ENCODE measurements at places on chromosomes 2 and 18.

DNA sequence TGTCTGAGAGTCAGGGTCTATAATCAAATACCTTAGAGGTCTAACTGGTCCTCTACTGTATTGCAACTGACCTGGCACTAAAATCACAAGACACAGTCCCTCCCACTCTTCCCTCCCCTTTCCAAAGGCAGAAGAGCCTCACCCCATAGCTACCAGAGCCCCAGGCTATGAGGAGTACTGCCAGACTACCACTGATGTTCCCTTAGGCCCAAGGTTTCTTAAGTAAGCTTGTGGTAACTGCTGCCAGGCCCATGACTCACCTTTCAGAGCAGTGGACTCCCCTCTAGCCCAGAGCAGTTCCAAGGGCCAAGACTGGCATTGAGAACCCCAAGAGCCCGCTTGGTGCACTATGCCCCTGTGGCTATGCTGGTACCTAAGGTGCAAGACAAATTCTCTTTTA, 1193.4 kb downstream of the DSC3 start:
- DNase-seq: no peak

GRCh38 chr2:18154812-18155211, 276.3 kb downstream of the KCNS3 start:
- no peak for DNase-seq

DNA sequence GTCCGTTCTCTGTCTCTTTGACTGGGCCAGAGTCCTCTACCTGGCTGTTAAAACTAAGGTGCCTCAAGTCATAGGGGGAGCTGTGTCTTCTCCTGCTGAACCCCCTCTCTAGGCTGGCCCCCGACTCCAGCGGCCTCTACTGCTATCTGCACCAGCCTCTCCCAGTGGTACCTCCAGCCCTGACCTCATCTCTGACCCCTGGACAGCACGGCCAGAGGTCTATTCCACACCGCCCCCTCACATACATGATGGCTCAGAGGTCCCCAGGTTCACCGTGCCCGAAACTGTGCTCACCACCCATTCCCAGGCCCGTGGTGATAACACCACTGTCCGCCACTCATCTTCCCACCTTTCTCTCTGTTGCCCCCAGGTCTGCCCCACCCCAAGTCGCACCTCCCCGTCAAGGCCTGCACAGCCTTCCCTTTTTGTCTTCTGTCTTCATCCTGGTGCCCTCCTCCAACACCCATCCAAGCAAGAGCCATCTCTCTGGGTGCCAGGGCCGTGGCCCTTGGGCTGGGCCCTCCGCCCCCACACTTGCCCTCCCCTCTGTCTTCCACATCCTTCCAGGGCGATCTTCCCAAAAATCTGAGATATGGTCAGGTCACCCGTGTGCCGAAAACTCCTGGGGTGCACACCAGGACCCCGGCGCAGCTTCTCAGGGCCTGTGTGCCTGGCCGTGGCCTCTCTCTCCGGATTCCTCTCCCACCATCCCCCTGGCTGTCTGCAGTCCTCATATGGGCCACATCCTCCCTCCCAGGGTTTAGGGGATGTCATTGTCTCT, 134.4 kb upstream of the ID2 start:
- no peak for DNase-seq

DNA sequence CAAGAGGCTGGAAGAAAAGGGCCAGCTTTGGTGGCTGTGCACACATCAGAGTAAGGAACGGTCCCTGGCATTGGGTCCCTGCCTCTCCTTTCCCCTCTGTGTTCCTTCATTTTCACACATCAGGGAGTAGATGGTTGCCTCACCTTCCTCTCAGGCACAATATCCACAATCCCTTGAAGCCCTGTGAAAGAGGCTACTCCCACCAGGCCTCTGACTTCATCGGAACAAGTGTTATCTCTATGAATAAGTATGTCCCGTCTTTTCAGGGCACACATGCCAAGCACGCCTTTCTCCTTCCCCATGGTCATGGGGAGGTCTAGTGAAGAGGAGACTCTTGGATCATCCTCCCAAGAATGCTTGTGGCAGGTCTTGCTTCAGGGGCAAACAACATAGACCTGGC, 61.2 kb upstream of the LMAN1 start:
- no peak for DNase-seq

GRCh38 chr2:105521176-105521575, 122.3 kb upstream of the FHL2 start:
- no peak for DNase-seq

DNA sequence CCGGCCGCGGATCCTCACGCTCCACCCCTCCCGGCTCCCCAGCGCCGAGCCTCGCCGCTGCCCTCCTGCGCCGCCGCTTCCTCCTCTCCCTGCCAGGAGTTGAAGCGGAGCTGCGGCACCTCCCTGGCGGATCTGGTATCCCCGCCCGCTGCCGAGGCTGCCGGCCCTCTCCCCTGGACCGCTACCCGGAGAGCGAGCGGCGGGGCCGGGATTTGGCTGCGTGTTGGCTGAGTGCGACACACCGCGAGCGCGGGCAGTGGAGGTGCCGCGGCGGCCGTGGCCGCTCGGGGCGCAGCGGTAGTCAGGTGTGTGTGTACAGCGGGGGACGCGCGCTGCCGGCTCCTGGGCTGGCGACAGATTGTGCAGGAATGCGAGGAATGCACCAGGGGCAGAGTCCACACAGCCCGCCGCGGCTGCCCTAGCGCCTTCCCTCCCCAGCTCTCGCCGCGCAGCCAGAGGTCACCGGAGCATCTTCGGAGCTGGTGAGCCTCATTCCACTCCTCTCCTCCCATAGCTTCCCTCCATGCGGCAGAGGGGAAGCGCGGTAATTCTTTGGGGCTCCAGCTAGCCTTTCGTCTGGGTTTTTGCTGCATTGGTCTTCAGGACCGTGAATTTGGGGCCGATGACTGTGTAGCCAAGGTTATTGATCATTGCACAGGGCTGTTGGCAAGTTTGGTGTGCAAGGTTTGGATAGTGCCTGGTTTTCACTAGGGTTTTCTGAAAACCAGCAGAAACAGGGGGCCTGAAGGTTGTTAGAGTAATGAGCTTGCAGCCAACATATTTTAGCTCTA, 1.3 kb downstream of the PKP4 start:
- DNase-seq: no peak

- DNase-seq: no peak
Measured at GRCh38 chr2:126507425-126507911, 148.5 kb upstream of the GYPC start.

- DNase-seq: no peak
Measured at GRCh38 chr18:9998330-9998729, 84.5 kb downstream of the VAPA start.

DNA sequence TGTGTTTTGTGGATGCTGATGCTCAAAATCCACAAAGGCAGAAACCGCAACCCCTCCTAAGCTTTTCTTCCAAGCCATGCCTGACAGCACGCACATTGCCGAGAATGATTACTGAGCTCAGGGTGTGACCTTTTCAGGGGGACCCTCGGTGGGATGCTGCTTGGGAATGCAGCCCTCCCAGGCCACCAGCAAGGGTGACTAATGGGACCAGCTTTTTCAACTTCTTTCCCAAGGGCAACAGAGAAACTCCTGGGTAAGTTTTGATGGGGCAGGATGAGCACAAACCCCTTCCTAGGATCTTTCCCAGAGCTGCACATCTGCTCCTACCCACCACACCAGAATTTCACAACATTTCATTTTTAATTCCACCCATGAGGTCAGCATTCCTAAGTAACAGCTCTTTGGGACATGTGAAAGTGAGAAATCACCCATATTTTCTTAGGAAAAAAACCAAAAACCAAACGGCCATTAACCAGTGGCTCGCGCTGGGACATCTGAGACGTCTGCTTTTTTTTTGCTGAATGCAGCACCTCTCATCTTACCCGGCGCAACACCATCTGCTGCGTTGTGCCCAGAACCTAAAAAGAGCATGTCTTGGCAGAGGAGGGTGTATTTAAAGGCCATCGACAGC, 119.0 kb downstream of the ARL4C start:
- DNase-seq: peak; percentile 52

GRCh38 chr2:33839791-33840190, 240.7 kb upstream of the FAM98A start:
- no peak for DNase-seq

DNA sequence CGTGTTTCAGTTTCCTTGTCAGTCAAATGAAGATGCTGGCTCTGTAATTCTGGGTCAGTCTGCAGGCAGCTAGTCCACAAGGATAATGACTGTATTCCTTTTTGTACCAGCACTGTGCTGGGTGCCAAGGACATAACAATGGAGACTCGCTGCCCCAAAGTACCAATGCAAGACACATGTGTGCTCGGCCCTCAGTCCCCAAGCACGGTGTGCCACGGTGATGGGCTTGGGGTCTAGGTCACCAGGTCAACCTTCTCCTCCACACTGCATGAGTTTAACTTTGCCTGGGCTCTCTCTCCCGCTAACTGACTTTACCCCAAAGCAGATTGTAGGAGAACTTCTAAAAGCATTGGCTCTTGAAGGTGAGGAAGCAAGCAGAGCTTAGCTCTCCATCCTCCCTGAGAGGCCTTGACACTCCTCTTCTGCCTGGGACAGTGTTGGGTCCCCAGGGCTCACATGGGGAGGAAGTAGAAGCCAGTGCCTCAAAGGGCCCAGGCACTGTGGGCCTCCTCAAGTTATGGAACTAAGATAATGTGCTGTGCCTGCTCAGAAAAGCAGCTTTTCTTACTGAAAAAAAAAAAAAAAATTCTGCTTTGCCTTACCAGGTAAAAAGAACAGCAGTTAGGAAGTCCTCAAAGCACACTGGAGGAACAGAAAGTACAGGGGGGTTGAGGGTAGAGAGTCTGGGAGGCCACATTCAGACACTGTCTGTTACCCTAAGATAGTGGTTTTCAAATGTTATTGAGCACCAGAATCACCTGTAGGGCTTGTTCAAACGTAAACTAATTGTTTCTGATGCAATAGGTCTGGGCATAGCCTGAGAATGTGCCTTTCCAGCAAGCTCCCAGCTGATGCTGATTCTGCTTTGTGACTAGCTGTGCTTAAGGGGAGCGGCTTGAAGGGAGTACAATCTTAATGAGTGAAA, 276.4 kb upstream of the CXCR4 start:
- DNase-seq: no peak

- no peak for DNase-seq
Measured at GRCh38 chr18:8967573-8967972, 134.9 kb upstream of the NDUFV2 start.

- DNase-seq: no peak
Measured at GRCh38 chr18:31246460-31246859, 71.5 kb upstream of the DSG1 start.

DNA sequence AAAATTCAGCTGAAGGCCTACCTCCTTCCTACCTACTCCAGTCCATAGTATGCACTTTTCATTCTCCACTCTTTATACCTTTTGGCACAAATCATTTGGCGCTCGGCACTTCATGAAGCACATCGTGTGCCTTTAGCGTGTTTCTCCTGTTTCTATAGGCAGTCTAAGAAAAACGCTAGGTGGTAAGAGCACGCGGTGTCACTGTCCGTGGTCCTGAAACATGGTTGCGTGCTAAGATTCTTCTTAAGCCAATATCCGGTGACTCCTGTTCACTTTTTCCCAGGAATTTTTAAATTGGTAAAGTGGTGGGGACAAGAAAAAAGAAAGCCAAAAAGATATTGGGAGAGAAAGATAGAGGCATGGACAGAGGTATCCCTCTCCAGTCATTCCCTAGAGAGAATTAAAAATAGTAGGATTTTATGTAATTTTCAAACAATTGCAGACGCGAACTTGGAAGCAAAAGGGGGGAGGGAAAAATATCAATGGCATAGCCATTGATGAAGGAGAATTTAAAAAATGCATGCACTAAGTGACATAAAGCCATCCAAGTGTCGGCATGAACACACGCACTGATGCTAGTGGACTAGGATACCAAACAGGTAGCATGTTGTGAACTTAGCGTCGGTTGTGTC, 1.4 kb upstream of the CTNNA2 start:
- DNase-seq: peak; percentile 32

DNA sequence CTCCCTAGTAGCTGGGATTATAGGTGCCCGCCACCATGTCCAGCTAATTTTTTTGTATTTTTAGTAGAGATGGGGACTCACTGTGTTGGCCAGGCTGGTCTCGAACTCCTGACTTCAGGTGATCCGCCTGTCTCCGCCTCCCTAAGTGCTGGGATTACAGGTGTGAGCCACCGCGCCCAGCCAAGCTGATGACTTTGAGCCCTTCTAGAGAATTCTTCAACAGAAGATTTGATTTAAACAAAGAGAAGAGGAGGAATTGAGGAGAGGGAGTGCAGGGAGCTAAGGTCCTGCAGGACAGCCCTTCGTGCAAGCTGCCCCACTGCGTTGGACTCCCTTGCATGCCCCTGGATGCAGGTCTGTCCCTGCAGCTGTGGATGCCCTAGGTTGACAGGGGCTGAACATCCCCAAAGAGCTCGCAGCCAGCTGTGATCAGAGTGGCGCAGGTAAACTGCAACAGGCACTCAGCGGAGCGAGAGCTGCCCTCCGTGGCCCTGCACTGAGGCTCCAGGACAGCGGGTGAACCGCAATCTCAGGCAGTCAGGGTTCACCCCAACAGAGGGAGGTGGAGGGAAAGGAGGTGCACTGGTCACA, 13.7 kb downstream of the ADRA2B start:
- no peak for DNase-seq

DNA sequence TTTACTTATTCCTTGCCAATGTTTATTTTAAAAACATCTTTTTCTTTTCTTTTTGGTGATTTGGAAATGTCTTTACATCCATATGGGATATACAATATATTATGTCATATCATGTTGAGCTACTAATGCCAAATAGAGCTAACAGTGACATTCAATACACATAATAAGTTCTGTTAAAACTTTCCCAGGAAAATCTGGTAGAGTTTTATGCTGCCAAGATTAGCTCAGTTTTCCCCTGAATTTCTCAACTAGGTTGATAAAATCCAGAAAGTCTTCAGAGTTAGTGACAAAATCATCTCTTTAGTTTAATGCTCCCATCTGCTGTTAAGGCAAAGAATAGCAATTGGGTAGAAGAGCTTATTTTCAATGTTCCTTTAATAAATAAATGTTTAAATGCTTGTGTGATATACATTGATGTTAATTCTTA, 9.9 kb downstream of the COL3A1 start:
- DNase-seq: no peak

- DNase-seq: no peak
Measured at GRCh38 chr2:100957996-100958653, 44.0 kb upstream of the RPL31 start.

DNA sequence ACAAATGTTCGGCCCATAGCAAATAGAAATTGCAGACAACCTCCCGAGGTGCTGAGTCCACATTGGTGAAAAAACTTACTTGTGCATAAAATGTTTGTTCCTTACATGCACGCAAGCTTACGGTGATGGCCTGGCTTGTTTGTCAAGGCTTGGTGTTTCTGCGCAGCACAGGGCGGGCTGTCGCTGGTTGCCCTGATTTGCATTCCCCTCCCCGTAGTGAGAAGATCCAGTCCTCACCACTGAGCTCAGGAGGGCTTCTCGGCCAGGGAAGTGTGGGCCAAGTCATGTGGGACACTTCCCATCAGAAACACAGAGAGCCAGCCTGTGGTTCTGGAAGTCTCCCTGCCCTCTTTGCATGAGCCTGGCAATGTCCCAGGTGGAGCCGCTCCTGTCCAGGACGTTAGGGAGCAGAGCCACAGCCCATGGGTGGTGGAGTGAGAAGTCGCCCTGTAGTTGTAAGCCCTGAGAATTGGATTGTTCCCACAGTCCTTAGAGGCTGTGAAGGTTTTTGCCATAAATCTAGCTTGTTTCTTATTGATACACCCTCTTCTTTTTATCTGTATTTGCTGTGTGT, 152.7 kb downstream of the TWIST2 start:
- no peak for DNase-seq

GRCh38 chr2:23452853-23453420, 68.0 kb downstream of the KLHL29 start:
- DNase-seq: no peak

- DNase-seq: no peak
Measured at GRCh38 chr2:240619506-240620148, 5.7 kb upstream of the GPR35 start.

GRCh38 chr2:187310701-187311100, 137.4 kb downstream of the CALCRL start:
- DNase-seq: no peak

GRCh38 chr2:85435981-85436835, 17.7 kb downstream of the SH2D6 start:
- DNase-seq: no peak
